Adrenal gland (tissue), 19 donors: ENCODE measurements at places on chromosomes 12 and 14.

GRCh38 chr14:64194404-64194803 lies 99.8 kb downstream of the ESR2 start:
- H3K4me1 ChIP-seq: peaks cover 31% of the 10 kb centered on the region
- H3K27ac ChIP-seq: peak overlapping the region; percentile 93
- H3K27me3 ChIP-seq: no peaks in the 10 kb centered on the region
- DNase-seq: no peak
- no peaks in the 10 kb centered on the region for H3K36me3 ChIP-seq
- H3K4me3 ChIP-seq: no peak overlapping the region

GRCh38 chr12:95741635-95742034 lies 48.9 kb downstream of the NTN4 start:
- H3K27ac ChIP-seq: no peak overlapping the region
- H3K36me3 ChIP-seq: no peaks in the 10 kb centered on the region
- DNase-seq: no peak

DNA sequence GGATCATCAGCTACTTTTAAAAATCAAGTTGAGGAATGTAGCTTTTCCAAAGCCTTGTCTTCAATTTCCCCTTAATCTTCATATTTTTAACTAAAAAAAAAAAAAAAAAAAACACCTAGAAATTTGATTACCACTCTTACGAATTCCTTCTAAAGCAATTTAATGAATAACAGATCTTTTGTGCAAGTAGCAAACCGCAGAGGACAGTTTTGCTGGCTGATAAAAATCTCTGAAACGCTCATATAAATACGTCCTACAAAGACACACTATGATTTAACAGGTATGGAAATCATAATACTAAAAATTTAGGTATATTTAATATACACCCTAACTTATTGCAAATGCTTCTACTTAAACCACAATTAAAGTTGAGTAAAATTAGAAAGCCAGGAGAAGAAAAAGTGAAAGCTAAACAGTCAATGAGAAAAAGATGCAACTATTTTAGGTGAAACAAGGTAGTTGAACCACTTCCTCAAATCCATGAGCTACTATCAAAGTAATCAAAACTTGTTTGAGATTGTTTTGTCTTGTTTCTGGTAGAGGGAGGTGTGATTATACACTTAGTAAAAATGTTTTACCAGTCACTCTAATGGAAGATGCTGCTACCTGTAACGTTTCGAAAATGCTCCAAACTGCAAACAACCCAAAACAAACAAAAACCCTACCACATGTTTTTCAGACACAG lies 2.2 kb downstream of the PAWR start:
- no peaks in the 10 kb centered on the region for H3K36me3 ChIP-seq
- H3K27ac ChIP-seq: no peak overlapping the region
- no peak overlapping the region for H3K4me3 ChIP-seq
- peaks cover 4% of the 10 kb centered on the region for H3K4me1 ChIP-seq

DNA sequence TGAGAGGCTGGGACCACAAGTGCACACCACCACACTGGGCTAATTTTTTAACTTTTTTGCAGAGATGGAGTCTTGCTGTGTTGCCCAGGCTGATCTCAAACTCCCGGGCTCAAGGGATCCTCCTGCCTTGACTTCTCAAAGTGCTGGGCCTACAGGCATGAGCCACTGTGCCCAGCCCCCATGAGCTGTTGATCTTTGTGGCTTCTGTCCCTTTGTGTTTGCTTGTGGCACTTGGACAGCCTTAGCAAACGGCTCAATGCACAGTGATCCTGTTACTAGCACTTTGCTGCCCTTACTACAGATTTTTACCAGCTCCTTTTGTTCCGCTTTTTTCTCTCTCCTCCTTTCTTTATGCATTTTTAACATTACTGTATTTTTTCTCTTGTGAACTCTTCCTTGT lies 25.3 kb upstream of the EVL start:
- no peak for DNase-seq
- H3K27me3 ChIP-seq: no peaks in the 10 kb centered on the region
- peaks cover 9% of the 10 kb centered on the region for H3K4me1 ChIP-seq
- H3K4me3 ChIP-seq: no peak overlapping the region
- H3K36me3 ChIP-seq: no peaks in the 10 kb centered on the region

GRCh38 chr12:104582739-104583138 lies 126.0 kb downstream of the CHST11 start:
- no peak overlapping the region for H3K4me3 ChIP-seq
- no peaks in the 10 kb centered on the region for H3K27me3 ChIP-seq
- no peaks in the 10 kb centered on the region for H3K36me3 ChIP-seq
- no peak for DNase-seq

- peaks cover 64% of the 10 kb centered on the region for H3K4me1 ChIP-seq
- H3K27me3 ChIP-seq: no peaks in the 10 kb centered on the region
- no peak overlapping the region for H3K27ac ChIP-seq
- DNase-seq: no peak
- H3K4me3 ChIP-seq: no peak overlapping the region
Observed at GRCh38 chr12:21502872-21503271, 1.3 kb downstream of the GOLT1B start.

GRCh38 chr12:66199831-66200509 lies 11.0 kb downstream of the IRAK3 start:
- H3K27me3 ChIP-seq: no peaks in the 10 kb centered on the region
- no peak overlapping the region for H3K27ac ChIP-seq
- no peak for DNase-seq
- H3K4me1 ChIP-seq: no peaks in the 10 kb centered on the region
- H3K4me3 ChIP-seq: no peak overlapping the region

DNA sequence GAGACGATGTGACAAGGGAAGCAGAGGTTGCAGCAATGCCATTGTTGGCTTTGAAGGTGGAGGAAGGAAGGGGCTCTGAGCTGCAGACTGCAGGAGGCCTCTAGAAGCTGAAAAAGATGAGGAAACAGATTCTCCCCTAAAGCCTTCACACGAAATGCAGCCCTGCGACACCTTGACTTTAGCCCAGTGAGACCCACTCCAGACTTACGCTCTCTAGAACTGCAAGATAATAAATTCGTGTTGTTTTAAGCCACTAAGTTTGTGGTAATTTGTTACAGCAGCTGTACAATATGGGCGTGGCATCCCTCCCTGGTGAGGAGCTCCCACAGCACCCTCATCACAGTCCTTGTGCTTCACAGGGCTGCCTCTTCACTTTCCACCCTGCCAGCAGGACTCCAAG lies 53.2 kb downstream of the GOLGA5 start:
- no peak overlapping the region for H3K27ac ChIP-seq
- H3K4me3 ChIP-seq: no peak overlapping the region
- no peaks in the 10 kb centered on the region for H3K27me3 ChIP-seq

DNA sequence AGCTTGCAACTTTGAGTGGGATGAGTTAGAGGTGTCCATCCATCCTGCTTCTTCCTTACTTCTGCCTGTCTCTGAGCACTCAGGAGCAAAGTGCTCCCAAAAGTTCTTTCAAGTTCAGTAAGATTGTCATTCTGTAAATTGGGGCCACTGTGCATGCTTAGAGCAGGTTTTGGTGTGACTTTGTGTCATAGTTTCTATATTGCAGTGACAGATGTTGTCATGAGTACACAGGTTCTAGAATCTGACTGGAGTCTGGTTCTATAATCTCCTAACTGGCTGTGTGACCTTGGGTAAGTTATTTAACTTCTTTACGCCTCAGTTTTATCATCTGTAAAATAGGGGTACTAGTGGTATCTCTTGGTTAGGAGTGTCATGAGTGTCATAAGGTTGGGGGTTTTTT lies 202.7 kb upstream of the BCL2L14 start:
- peaks cover 21% of the 10 kb centered on the region for H3K36me3 ChIP-seq
- peaks cover 14% of the 10 kb centered on the region for H3K4me1 ChIP-seq
- no peak for DNase-seq
- no peak overlapping the region for H3K27ac ChIP-seq
- H3K27me3 ChIP-seq: no peaks in the 10 kb centered on the region

- no peak overlapping the region for H3K27ac ChIP-seq
- H3K36me3 ChIP-seq: no peaks in the 10 kb centered on the region
- no peak overlapping the region for H3K4me3 ChIP-seq
Observed at GRCh38 chr12:78787576-78787975, 77.0 kb upstream of the SYT1 start.

GRCh38 chr14:80213602-80214001 lies 2.3 kb upstream of the DIO2 start:
- H3K27ac ChIP-seq: no peak overlapping the region
- no peaks in the 10 kb centered on the region for H3K27me3 ChIP-seq
- no peak overlapping the region for H3K4me3 ChIP-seq
- H3K36me3 ChIP-seq: no peaks in the 10 kb centered on the region
- DNase-seq: peak; percentile 75

- H3K4me1 ChIP-seq: no peaks in the 10 kb centered on the region
- no peaks in the 10 kb centered on the region for H3K36me3 ChIP-seq
- H3K27ac ChIP-seq: no peak overlapping the region
- no peak overlapping the region for H3K4me3 ChIP-seq
- no peak for DNase-seq
- H3K27me3 ChIP-seq: no peaks in the 10 kb centered on the region
Observed at GRCh38 chr12:3683670-3684069, 69.2 kb downstream of the CRACR2A start.

DNA sequence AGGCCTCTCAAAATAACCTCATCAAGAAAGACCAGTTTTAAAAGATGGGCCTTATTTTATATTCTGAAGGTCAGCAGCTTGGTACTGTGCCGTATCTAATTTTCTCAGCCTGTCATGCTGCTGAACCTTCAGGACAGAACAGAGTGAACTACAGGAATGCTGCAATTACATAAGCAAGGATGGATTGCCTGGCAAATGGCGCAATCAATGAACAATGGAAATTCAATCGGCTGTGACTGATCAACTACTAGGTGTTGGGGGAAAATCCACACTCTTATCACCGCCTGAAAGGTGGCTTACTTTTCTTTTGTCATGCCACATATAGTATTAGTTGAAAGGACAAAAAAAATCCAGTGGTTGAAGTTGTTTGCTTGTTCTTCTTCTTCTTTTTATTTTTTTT lies 8.5 kb downstream of the ACSS3 start:
- H3K4me3 ChIP-seq: no peak overlapping the region
- H3K27me3 ChIP-seq: no peaks in the 10 kb centered on the region
- H3K27ac ChIP-seq: peak overlapping the region; percentile 23
- peak; percentile 37 for DNase-seq
- peaks cover 37% of the 10 kb centered on the region for H3K4me1 ChIP-seq

DNA sequence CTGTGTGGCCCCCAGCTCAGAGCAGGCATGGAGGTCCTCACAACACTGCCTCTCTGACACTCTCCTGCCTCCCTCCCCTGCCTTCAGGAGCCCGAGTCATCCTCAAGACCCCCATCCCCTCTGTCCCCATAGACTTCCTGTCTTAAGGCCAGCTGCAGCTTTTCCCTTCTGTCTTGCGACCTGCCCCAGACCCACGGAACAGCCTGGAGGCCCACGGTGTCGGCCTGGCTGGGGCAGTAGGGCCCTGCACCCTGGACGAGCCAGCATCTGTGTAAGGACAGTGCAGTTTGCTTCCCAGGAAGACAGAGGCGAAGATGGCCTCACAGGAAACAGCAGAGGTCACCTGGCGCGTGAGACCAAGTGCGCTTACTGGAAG lies 9.7 kb downstream of the TEDC1 start:
- DNase-seq: no peak
- no peak overlapping the region for H3K27ac ChIP-seq
- H3K36me3 ChIP-seq: no peaks in the 10 kb centered on the region
- no peaks in the 10 kb centered on the region for H3K4me1 ChIP-seq
- H3K4me3 ChIP-seq: no peak overlapping the region

DNA sequence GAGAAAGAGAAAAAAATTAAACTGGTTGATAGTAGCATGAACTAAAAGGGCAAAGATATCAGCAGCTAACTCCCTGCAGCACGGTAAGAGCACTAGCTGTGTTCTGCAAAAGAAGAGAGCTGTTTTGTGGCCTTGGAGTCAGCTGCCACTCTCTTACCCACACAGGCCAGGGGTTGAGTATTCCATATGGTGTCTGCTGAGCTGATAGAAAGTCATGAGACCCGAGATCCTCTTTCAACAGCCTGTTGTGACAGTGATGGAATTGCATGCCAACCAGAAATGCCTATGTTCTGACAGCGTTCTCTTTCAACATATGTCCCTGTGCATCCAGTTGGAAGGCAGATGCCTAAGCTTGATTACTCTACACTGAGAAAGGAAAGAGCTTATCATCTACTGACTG lies 39.9 kb downstream of the TMTC1 start:
- no peak overlapping the region for H3K4me3 ChIP-seq
- no peak overlapping the region for H3K27ac ChIP-seq
- H3K4me1 ChIP-seq: no peaks in the 10 kb centered on the region
- no peaks in the 10 kb centered on the region for H3K36me3 ChIP-seq

DNA sequence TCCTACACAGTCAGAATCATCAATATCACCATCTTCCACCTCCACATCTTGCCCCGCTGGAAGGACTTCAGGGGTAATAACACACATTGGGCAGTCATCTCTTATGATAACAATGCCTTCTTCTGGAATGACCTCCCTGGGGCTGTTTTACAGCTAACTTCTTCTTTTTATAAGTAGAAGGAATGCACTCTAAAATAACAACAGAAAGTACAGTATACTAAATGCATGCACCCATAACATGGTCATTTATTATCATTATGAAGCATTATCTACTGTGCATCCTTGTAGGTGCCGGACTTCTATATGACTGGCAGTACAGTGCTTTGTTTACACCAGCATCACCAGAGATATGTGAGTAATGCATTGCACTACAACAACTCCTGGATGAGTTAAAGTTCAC lies 19.0 kb upstream of the NUAK1 start:
- no peaks in the 10 kb centered on the region for H3K4me1 ChIP-seq
- no peak for DNase-seq
- H3K27me3 ChIP-seq: peaks cover 5% of the 10 kb centered on the region
- no peak overlapping the region for H3K27ac ChIP-seq

DNA sequence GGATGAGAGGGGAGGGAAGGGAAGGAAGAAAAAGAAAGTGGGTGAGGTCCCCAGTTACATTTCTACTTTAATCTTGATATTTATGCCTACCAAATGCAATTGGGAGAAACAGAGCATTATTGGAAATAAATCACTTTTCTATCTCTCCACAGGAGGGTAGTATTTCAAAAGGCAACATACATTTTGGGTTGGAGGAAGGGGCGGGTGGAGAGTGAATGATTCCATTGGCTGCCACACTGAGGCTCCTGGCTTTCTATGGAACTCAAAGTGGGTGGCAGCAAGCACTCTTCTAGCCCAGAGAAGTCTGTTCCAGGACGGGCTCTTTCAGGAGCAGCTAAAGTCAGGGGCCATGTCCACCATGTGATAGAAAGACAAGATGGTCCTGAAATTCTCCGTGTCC lies 441.3 kb downstream of the DAD1 start:
- no peaks in the 10 kb centered on the region for H3K4me1 ChIP-seq
- H3K27ac ChIP-seq: no peak overlapping the region
- H3K36me3 ChIP-seq: no peaks in the 10 kb centered on the region
- no peaks in the 10 kb centered on the region for H3K27me3 ChIP-seq

DNA sequence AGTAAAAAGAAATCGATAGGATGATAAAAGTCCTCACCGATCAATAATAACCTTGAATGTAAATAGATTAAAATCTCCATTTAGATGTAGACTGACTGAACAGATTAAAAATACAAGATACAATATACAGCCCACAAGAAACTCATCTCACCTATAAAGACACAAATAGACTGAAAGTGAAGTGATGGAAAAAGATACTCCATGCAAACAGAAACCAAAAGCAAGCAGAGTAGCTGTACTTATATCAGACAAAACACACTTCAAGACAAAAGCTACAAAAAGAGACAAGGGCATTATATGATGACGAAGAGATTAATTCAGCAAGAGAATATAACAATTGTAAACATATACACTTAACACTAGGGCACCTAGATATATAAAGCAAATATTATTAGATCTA lies 444.8 kb downstream of the RGS6 start:
- no peaks in the 10 kb centered on the region for H3K27me3 ChIP-seq
- H3K4me3 ChIP-seq: no peak overlapping the region
- H3K4me1 ChIP-seq: no peaks in the 10 kb centered on the region
